ENCODE measurements at places on chromosomes 13 and 19. TPM values are rescaled to one million over a fixed set of nuclear protein-coding genes. Genes with fewer than 3 reads are reported as not detected.

GRCh38 chr13:92097337-92097903 is 699.0 kb downstream of the GPC5 start:
- DNase-seq, result no peak

The RNF113B gene
- total RNA-seq, result not detected

DNA sequence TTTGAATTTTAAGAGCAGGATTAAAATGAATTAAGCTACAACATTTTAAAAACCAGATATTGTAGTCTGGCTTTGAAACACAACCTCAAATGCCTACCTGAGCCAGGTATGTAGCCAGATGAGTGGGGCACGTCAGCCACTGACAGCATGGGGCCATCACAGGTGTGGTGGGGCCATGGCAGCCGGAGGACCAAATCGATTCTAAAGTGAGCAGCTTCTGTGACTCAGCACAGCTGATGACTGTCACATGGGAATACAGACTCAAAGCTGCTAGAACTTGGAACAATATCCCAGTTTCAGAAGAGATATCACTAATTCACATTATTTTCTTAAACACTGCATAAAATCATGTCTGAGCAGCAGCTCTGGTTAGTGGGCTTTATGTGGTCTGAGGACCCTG is 52.8 kb downstream of the SERP2 start:
- DNase-seq, result no peak

DNA sequence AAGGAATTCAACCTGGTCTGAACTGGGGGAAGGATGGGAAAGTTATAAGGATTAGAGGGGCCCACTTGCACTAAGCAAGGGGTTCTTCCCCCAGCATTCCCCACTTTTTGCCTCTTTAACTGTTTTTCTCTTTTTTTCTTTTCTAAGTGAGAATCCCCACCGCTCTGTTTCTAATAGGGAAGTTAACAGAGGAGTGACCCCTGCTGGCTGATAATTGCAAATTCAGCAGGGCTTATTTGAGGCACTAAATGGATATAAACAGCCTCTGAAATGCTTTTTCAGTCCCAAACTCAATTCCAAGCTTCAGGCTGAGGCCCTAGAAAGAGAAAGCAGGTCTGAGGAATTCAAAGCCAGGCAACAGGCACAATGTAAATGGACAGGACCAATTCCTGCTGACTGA is 38.2 kb upstream of the CEACAM21 start:
- no peak for DNase-seq

DNA sequence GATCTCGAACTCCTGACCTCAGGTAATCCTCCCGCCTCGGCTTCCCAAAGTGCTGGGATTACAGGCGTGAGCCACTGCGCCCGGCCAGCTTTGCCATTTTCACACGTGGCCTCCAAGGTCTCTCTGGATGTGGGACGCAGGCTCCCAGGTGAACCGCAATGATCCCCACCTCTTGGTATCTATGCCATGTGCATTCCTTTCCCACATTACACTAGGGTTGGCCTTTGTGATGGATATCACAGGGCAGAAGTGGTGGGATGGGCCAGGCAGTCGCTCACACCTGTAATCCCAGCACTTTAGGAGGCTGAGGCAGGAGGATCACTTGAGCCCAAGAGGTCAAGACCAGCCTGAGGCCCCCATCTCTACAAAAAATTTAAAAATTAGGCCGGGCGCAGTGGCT is 22.4 kb downstream of the FGF21 start:
- no peak for DNase-seq

DNA sequence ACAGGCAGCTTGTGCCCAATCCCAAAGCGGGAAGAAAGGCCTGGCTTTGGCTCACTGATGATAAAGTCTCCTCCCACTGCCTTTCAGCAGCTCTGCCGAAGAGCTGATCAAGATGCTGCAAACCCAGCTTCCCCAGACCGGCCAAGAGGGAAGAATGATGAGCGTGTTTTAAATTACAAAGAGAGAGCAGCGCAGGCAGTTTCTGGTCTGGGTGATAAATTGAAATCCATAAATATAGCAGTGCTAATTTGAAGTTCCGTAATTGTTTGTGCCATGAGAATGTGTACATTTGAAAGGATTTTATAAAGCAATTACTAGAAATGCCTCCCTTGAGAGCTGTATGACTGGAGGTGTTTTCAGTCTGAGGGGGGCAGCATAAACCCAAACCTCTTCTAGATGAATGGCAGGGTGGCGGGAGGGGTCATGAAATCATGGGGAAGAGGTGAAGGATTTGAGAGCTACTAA is 171.8 kb downstream of the STK24 start:
- DNase-seq, result no peak

- no peak for DNase-seq
These were observed 146.0 kb downstream of the NDFIP2 start for GRCh38 chr13:79626924-79627323.

- DNase-seq, result no peak
These were observed 59.1 kb upstream of the CEACAM8 start for GRCh38 chr19:42653841-42654240.
